ENCODE measurements at places on chromosomes 5 and 9.

DNA sequence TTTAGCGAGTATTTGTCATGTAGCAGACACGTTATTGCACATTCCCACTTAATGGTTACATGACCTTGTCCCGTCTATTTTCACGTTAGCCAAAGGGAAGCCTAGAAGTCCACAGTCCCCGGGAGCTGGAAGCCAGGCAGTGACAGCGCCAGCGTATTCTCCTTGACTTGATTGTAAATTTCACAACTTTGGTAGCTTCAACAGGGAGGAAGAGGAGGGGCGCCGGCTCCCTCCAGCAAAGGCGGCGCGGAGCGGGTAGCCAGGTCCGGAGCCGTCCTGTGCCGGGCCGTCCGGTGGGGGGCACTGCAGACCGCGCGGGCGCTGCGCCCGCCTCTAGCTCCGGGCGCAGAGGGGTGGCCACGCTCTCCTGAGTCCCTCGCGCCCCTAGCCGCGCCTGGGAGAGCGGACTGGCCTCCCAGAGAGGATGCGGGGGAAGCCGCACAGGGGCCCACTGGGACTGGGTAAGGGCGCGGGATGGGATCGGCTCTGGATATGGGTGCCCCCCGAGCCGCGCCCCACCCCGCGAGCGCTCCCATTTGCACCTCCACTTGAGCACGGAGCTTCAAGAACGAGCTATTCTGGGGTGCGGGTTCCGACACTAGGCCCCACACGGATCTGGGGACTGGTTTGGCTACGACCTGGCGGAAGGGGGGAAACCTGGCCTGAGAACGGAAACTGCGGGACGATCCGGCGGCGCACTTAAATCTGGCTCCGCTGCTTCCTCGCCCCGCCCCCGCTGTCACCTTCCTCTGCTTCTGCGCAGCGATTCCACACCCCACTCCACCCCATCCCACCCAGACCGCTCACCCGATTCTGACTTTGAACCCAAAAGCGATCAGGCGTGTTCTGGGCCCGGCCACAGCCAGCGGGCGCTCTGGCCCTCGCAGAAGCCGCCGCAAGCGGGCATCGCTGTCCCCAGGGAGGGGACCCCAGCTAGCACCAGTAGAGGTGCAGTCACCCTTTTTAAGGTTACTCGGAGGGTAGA is 23.8 kb downstream of the KLF4 start:
- peak; percentile 6 for DNase-seq

DNA sequence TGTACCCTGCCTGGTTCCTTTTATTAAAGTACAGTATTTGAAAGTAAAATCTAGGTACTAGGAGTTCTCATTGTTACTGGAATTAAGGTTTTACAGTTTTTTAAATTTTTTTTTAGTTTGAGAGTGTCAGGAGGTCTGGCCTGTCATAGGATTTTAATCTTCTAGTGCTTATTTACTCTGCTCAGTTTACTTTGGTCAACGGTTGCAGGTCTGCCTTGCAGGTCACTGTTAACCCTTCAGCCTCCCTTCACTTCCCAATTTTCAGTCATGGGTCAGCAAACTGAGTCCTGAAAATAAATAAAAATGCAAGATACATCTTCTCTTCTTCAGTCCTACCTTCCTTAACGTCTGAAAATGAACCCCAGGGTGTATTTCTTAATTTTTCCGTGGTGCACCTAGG is 18.8 kb upstream of the PTBP3 start:
- DNase-seq, result no peak

- no peak for DNase-seq
Observed at GRCh38 chr5:120228262-120229031, 235.7 kb upstream of the PRR16 start.

GRCh38 chr5:175778951-175779503 is 92.4 kb upstream of the CPLX2 start:
- DNase-seq, result no peak

DNA sequence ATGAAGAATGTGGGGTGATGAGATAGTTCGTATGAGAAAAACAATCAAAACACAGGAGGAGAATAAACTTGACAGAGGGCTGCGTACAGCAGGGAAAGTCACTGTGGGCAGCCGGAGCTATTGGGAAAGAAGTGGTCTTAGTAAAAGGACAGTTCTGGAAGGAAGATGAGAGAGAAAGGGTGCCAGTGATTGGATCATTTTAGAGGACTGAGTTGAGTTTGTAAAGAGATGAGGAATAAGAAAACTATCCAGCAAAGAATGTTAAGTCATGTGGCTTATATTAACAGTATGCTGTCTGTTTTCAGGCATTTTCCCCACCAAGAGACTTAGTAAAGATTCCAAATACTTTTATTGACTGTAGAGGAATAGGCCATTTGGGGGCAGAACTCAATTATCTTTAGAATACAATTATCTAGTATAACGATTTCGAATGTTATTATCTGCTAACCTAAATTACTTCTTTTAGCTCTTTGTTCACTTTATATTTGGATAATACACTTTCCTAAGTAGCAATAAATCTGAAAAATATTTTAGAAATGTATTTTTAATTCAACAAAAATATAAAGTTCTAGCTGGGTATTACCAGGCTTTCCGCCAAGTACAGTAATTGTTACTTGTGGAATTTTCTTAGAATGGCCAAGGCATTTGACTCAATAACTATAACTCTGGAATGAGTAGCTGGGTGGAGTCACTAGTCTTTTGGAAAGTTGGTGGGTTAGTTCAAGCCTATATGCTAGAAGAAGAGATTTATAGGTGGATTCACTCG is 15.5 kb upstream of the LOX start:
- no peak for DNase-seq

DNA sequence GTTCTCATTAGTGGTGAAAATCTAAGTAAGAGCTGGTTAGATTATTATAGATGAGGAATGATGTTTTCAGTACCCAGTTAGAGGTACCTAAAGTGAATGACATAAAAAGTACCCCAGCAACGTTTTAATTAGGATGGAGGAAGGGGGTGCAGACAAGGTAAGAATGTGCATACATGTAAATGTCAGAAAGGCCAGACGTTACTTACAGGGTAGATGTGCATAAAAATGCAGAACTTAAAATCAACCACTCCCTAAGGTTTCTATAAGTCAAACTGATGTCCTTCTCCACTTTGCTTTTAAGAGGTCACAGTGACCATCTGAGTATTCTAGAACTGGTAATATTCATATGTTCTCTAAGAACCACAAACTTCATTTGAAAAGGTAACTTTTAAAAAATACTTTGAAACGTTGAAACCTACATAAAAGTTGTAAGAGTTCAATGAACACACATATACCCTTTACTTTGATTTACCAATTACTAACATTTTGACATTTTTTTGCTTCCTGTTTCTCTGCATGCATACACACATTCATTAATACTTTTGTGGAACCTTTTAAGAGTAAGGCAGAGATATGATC is 18.8 kb downstream of the ACTL7A start:
- DNase-seq, result no peak
